Globus pallidus (tissue), 1 donor: ENCODE measurements at places on chromosomes 2 and 18.

GRCh38 chr18:39485696-39486095, 1920.1 kb upstream of the CELF4 start:
- no peak for DNase-seq

- no peak for DNase-seq
Measured at GRCh38 chr2:142347751-142348150, 216.9 kb upstream of the LRP1B start.

GRCh38 chr2:96875498-96876268, 5.8 kb upstream of the SEMA4C start:
- DNase-seq = no peak

GRCh38 chr2:66899109-66899508, 464.2 kb downstream of the MEIS1 start:
- DNase-seq = no peak

- DNase-seq = no peak
Measured at GRCh38 chr2:109397893-109398292, 215.9 kb downstream of the SEPTIN10 start.

- no peak for DNase-seq
Measured at GRCh38 chr2:224181534-224182155, 142.6 kb upstream of the SERPINE2 start.

GRCh38 chr2:8885449-8886201, 48.2 kb upstream of the KIDINS220 start:
- DNase-seq = no peak
